ENCODE measurements at places on chromosomes 2 and 18.

DNA sequence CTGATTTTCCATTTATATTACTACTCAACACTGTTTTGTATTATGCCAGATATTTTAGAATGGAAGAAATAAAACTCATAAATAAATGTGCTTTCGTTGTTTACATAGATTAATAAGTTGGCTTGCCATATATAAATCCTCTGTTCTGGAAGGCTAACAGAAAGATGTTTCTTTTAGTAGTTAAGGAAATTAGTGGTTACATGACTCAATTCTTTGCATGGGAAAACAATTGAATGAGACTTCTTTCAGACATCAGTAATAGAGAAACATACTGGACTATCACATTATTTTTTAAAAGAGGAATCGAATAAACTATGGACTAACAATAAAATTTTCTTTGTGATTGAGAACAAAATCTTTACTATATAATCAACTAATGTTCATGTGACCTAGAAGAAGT, 336.5 kb downstream of the KCNS3 start:
- DNase-seq = no peak

GRCh38 chr2:122341007-122341406, 585.6 kb downstream of the TSN start:
- DNase-seq = no peak

DNA sequence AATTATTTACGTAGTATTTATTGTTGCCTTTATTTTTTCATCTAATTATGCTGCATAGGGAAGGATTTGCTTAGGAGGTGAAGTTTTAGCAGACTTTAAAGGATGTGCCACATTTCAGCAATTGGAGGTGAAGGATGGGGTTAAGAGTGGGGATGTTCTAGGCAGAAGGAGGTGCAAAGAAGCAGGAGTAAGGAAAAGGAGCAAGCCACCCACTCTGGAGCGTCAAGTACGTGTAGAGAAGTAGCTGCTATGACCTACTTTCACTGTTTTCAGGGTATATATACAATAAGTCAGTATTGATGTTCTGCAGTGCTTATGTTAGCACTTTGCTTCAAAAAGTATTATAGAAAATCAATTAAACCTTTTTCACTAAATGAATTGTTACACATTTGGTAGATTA, 34.4 kb downstream of the ITGAV start:
- DNase-seq = no peak

- DNase-seq = peak; percentile 39
These were observed 3.5 kb downstream of the NDUFA10 start for GRCh38 chr2:240021488-240022104.

DNA sequence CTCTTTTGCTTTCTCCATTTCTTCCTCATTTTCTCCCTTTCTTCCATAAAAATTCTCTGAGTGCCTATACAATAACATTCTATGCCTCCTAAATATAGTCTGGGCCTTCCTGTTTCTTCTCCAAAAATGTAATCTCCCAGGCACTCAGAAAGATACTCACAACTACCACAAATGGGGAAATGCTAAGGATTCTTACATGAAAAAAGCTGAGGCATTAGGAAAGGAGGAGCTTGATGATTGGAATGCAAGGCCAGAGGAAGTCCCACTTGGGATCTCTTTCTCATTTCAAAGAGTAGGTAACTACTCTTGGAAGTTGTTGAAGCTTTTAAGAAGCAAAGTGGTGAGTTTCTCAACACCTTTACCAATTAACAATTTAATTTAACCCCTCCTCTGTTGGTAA, 3.4 kb downstream of the VSNL1 start:
- no peak for DNase-seq

DNA sequence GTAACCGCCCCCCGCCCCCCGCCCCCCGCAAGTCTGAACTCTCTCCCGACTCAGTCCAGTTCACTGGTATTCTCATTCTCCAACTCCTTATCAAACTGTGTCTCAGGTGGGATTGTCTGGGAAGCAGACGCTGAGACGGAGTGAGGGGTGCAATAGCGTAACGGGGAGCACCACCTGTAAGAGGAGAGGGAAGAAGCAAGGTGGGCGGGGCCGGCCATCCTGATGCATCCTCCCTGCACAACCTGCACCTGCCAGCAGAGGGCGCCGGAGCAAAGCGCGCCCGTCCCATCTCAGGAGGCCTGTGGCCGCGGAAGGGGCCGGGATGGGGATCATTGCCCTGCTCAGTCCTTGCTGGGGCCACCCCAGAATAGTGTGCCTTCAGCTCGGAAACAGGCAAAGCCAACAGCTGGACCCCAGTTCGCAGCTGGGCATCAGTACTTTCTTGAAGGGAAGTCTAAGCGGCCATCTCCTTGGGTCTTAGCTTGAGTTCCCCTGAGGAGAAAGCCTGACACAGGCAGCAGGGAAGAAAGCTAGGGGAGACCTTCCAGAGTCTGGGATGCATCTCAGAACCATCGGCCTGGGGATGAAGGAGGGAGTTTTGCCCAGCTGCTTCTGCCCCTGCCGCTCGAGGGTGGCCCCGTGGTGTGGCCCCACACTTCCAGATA, 208.0 kb downstream of the TFCP2L1 start:
- DNase-seq = peak; percentile 7

- no peak for DNase-seq
These were observed 52.3 kb downstream of the DIS3L2 start for GRCh38 chr2:232013701-232014353.

GRCh38 chr18:49023938-49024803, 73.4 kb upstream of the SMAD7 start:
- no peak for DNase-seq

GRCh38 chr2:69238449-69239031, 148.5 kb downstream of the GFPT1 start:
- DNase-seq = no peak

DNA sequence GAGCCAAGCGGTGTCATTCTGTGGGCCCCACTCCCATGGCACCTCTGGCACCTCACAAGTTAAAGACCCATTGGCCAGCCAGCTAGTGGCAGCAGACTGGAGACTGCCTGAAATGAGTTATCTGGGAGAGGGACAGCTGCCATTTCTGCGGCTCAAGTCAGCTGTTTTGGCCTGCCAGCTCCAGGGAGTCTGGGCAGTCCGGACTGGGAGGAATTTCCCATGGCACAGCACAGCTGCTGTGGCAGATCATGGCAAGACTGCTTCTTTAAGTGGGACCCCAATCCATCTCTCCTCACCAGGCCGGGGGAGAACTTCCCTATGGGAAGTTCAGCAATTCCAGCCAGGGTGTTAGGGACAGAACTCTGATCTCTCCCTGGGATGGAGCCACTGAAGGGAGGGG, 2187.6 kb upstream of the CELF4 start:
- DNase-seq = no peak

GRCh38 chr18:9079818-9080528, 22.5 kb upstream of the NDUFV2 start:
- DNase-seq = no peak

Measured in activated CD8-positive, alpha-beta memory T cell treated with anti-CD3 and anti-CD28 coated beads for 1 hour (primary cell).